ENCODE measurements at places on chromosomes 1 and 21. TPM values are rescaled to one million over a fixed set of nuclear protein-coding genes. Genes with fewer than 3 reads are reported as not detected.

SPOCD1 gene
- total RNA-seq = 0.19 TPM

GRCh38 chr1:153849487-153850185, 73.1 kb downstream of the GATAD2B start:
- no peak for DNase-seq

DNA sequence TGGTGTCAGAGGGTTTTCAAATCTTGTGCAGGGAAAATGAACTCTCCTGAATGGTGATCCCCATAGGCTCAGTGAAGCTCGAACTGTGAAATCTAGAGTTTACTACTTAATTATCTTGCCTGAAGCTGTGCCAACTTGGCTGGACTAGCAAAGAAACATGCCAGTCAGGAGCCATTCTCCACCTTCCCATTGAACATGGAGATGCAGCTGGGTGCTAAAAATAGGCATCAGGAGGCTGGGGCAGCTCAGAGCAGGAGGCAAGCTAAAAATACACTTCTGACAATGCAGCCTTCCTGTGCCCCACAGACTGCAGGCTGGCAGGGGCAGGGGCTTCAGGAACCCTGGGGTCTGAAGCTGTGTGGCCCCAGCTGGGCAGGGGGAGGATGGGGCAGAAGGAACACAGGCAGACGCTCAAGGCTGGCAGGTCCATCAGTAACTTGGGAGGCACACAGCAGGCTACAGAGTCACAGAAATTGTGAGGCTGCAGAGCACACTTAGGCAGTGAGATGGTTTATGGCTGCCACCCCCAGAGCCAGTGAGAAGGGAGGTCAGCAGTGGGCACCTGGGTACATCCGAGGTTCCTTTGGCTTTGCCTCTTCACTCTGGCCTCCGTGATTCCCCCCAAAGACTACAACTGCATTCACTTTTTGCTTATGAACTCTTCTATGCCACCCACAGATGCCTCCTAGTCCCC, 155.4 kb upstream of the KCND3 start:
- DNase-seq = no peak

DNA sequence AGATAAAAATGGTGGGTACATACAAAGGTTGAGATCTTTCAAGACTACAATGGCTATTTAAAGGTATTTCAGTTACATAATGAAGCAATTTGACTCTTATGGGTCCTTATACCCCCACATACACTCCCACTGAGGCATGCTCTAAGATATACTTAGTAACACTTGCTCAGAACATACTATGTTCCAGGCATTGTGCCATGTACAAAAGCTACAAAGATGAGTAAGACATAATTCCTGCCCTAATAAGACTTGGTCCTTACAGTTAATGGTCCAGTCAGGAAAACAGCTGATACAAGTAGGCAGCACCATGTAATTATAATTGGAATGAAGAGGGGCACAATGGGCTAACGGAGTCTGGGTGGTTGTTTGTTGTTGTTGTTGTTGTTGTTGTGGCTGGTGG, 166.7 kb upstream of the BEND5 start:
- no peak for DNase-seq

DNA sequence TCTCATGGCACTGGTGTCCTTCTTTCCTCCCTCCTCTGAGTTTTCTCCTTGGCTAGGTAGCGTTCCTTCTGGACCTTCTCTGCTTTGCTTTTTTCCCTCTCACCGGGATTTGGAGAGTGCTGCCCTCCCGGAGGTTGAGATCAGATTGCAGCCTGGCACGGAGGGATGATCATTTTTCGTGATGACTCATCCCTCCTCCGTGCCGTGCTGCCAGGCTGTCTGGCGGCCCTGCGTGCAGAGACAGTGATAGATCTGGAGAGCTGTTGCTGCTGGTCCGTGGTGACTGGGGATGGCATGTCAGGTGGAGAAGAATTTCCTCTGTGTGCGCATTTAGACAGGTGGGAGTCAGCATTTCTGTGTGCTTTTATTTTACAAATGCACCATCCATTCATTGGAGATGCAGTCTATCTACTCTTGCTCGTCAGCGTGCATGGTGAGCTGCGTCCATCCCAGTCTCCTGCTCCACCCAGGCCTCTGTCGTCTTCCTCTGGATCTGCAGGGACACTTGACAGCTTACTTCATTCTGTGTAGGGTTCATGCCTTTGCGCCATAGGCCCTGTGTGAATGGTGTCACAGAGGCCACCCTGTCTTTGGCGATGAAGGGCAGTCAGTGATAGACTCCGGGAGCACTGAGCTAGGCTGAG, 104.4 kb downstream of the PCBP3 start:
- DNase-seq = no peak

- no peak for DNase-seq
These were observed 15.5 kb downstream of the FMN2 start for GRCh38 chr1:240107058-240107684.

DNA sequence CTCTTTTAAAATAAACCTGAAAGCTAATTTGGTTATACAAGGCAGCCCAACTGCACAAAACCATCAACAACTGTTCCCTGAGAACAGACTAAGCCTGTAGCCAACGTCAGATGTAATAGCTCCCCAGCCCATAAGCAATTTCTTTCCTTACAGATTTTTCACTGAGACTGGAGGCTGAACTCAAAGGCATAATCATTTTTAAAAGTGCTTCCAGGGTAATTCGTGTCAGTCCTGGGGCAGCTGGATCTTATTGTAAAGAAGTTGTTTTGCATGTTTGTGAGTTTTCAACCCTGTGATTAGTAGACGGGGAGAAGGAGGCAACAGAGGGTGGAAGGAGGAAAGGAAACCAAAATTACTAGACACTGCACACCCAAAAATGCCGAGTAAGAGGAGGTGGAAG, 3.2 kb downstream of the DPT start:
- no peak for DNase-seq

DNA sequence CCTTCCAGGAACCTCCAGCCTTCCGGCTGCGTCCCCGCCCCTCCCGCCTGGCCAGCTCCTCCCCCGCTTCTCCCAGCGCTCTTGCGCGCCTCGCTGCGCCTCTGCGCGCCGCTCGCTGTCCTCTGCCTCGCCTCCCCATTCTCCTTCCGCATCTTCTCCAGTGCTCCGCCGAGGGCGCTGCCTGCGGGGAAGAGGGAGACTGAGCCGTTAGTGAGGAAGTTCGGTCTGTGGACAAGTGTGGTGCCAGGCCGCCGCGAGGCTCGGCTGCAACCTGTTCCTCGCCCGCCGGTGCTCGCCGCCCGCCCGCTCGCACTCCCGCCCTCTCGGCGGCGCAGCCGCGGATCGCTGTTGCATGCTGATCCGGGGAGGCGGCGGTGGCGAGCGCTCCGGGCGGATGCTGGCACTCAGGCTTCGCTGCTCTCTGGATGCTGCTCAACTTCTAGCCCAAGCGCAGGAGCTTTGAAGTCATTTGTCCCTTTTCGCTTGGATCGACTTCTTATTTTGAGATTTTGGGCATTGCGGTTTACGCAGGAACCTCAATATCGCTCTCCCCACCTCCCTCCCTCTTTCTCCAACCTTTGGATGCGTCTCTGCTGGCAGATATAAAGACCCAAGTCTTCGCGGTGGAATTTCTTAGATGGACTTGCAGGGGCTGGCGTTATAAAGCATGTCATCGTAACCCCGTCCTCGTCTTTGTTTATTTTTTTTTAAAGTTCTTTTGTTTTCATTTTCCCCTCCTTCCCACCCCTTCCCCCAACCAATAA, 614 bp upstream of the CACNA1E start:
- DNase-seq = peak; percentile 92

DNA sequence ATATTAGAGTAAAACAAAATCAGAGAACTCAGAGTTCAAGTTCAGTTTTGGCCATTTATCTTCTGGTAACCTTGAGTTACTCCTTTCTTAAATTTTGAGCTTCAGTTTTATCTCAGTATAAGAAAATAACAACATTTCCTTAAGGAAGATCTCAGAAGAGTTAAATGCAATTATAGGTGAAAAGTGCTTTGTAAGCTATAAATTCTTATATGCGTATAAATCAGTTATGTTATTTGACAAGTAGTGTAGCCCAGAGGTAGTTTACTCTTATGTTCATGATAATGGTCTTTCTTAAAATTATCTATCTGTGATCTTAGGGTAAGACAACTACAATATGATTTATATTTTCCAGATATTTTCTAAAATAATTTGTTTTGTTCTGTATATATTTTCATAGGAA, 89.8 kb downstream of the LHX9 start:
- no peak for DNase-seq

GRCh38 chr1:167532964-167533824, 14.9 kb upstream of the CD247 start:
- DNase-seq = no peak

- DNase-seq = no peak
These were observed 1.0 kb downstream of the DNAJB4 start for GRCh38 chr1:78005755-78006154.

FAM3B gene
- total RNA-seq = not detected

Measured in cardiac septum (tissue), 1 donor.